Islet precursor cell (in vitro differentiated cells): ENCODE measurements at places on chromosomes 6 and 20.

DNA sequence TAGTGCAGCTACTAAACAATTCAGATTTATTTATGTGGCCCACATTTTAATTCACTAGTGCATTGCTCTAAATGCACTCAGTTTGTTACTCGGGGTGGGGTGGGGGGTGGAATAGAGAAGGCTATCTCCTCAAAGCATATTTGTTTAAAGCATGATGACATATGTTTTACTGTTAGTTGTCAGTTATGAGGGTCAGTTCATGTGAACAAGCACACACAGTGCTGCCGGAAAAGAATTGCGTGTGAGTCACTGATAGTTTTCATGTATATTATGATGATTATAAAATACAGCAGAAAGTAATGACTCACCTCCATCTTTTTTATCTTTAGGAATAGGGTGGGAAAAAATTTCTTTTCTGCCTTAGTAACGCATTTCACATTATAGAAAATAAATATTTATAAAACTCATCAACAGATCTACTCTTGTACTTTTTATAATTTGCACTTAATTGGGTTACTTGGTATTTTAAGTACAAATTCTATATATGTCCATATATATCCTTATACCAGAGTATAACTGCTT lies 42.2 kb upstream of the STXBP5 start:
- no peak for DNase-seq

DNA sequence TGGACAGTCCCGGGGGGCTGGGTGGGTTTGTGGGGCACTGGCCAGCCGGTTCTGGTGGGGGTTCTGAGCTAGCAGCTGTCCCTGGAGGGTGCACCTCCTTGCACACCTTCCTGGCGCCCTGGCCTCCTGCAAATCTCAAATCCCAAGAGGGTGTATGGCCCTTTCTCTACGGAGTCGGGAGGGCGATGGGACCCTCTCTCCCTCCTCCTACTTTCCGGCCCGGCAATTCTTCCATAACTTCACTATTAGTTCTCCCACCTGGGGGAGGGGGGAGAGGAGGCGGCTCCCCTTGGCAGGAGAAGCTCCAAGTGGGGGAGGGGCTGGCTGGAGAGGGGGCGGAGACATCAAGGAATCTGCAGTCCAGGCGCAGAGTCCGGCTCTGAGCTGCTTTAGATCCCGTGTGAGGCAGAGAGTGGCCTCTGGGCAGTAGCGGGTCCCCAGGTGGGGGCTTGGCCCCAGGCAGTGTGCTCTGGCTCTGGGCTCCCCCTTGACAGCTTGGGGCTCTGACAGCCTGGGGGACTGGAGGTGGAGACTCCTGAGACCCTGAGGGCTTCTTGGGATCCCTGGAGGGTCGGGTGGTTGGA lies 1.4 kb upstream of the LAMA5 start:
- peak; percentile 92 for DNase-seq

GRCh38 chr20:63290677-63291472 lies 2.1 kb upstream of the COL20A1 start:
- peak; percentile 80 for DNase-seq

DNA sequence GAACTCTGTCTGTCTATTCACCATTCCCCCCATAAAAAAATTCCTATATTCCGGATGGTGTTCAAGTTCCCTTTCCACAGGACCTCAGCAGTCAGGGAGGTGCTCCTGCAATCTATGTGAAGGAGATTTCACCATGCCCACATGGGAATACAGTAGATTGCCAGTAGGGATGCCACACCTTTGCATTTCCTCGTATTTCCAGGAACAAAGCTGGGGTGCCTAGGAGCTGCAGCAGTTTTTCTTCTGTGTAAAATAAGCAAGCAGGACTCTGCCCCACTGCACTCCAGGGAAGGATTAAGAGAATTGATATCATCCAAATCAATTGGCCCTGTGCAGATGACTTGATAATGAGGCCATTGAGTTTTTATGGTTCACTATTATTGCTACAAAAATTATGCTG lies 7.4 kb upstream of the KIF16B start:
- no peak for DNase-seq
